Camera-type eye (tissue), 1 donor: ENCODE measurements at places on chromosomes 2 and 18. TPM values are rescaled to one million over a fixed set of nuclear protein-coding genes. Genes with fewer than 3 reads are reported as not detected.

RBM44 gene
- total RNA-seq = 2.6 TPM

DHRS9 gene
- 2.3 TPM for total RNA-seq

AGXT gene
- total RNA-seq = not detected

NXPH2 gene
- 9.1 TPM for total RNA-seq

MYOM1 gene
- 40.7 TPM for total RNA-seq

TEX261 gene
- 94.7 TPM for total RNA-seq
